Naive thymus-derived CD8-positive, alpha-beta T cell (primary cell): ENCODE measurements at places on chromosomes 1 and 21. TPM values are rescaled to one million over a fixed set of nuclear protein-coding genes. Genes with fewer than 3 reads are reported as not detected.

The CLDN14 gene
- not detected for total RNA-seq

The SPRR1B gene
- total RNA-seq = not detected

The FTCD gene
- 2.1 TPM for total RNA-seq

The LCE3E gene
- not detected for total RNA-seq

The TNFRSF14 gene
- total RNA-seq = 190 TPM

The FCRLB gene
- 1.1 TPM for total RNA-seq

The KRTAP7-1 gene
- total RNA-seq = not detected

The NES gene
- not detected for total RNA-seq

The CTSE gene
- total RNA-seq = not detected

The TCHHL1 gene
- not detected for total RNA-seq

The BCAR3 gene
- total RNA-seq = 1.3 TPM

The TMEM200B gene
- total RNA-seq = not detected

The KRTAP12-2 gene
- total RNA-seq = not detected

The OR1C1 gene
- not detected for total RNA-seq
